ENCODE measurements at places on chromosomes 12 and 14. TPM values are rescaled to one million over a fixed set of nuclear protein-coding genes. Genes with fewer than 3 reads are reported as not detected.
A peak's percentile ranks its signal among the peaks of the same experiment; 100 is the strongest.

Gene SLCO1B1
- total RNA-seq: not detected

Gene PHLDA1
- total RNA-seq: 58.8 TPM

Gene KRT8
- 111 TPM for total RNA-seq

Gene BRMS1L
- total RNA-seq: 9.9 TPM

Gene C12orf42
- not detected for total RNA-seq

Gene KCNC2
- total RNA-seq: not detected

DNA sequence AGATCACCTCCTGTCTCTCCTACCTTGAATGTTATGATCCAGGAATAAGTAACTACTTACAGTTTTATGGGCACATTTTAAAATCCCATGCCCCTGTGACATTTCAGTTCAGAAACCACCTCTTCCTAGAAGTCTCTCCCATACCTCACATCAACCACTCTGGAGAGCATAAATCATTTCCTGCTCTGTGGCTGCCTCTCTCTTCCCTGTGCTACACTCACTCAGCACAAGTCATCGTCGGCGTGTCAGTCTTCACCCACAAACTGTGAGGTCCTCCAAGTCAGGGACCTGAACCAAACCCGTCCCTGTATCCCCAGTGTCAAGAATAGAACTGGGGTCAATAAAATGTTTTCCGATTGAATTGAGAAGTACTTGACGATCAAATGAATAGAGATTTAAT is 863.3 kb downstream of the BCL11B start:
- peak; percentile 16 for DNase-seq

- DNase-seq: peak; percentile 36
Observed at GRCh38 chr14:64060648-64061096, 207.9 kb downstream of the SYNE2 start.

DNA sequence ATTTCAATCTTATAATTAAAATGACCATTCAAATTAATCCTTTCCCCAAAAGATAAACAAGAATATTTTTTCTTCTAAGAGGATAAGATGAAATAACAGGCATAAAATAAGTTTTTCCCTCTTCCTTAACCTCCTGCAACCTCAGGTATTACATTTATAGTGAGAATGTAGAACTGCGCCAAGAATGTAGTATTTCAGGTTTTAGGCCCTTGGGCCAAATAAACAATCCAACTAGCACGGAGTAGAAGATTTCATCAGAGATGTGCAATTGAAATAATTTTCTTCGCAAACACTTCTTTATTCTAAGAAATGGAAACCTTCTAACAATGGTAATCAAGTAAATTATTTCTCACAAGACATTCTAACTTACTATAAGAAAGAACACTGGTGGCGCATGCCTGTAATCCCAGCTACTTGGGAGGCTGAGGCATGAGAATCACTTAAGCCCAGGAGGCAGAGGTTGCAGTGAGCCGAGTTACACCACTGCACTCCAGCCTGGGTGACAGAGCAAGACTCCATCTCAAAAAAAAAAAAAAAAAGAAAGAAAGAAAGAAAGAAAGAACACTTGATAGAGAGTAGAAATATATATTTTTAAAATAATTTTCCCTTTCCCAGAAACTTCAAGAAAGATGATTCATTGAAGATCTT is 100.8 kb downstream of the TAOK3 start:
- DNase-seq: no peak

DNA sequence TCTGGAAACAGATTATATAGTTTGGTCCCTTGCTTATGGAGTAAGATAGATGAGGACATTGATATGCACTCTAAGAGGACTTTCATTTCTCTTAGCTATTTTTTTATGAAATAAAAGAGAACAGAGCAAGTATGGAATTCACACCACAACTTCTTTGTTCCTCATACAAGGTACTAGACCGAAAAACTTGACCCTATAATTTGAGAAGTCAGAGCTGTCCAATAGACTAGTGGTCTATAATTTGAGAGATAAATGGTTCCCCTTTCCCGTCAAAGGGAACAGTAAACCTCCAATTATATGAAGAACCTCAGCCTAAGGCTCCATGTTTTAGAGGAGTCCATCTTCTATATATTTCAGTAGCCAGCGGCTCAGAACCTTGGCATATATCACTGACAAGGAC is 58.5 kb upstream of the HIF1A start:
- no peak for DNase-seq

GRCh38 chr14:60328583-60328982 is 79.6 kb downstream of the PPM1A start:
- no peak for DNase-seq

DNA sequence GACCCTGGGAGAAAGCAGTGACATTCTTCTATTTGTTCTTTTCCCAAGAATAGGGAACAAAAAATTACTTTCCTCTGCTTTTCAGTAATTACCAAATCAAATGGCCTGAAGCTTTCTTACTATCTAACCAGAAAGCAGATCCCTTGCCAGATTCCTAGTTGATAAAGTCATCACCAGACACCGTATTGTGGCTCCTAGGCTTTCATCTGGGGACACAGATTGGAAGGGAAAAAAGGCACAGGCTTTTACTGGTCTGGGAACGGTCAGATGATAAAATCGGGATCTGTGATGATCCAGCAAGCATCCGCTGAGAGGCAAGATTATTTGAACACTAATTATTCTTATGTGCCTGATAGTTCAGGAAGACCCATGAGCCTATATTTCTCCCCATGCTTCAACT is 79.1 kb upstream of the BCL2L14 start:
- DNase-seq: no peak

GRCh38 chr14:95314609-95315008 is 5.1 kb downstream of the CLMN start:
- peak; percentile 74 for DNase-seq

DNA sequence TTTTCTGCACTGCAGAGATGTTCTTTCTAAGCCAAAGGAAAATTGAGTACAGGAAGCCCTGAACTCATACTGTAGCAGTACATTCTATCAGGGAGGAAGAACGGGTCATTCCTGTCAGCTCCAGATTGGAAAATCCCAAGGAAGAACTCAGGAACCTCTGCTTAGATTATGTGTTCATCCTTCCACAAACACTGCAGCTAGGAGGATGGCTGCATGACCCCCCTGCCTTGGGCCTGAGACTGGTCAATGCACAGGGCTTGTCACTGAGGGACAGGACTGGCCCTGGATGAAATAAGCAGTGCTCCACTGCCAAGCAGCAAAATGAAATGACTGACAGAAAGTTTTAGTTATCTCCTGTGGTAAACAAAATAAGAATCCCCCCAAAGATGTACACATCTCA is 1406.8 kb upstream of the TMEM132C start:
- no peak for DNase-seq

GRCh38 chr12:120483621-120484020 is 12.3 kb upstream of the DYNLL1 start:
- DNase-seq: no peak

- DNase-seq: peak; percentile 51
Observed at GRCh38 chr12:14417715-14418114, 52.2 kb downstream of the ATF7IP start.

GRCh38 chr12:130184404-130185090 is 22.3 kb downstream of the FZD10 start:
- no peak for DNase-seq

- no peak for DNase-seq
Observed at GRCh38 chr14:70203686-70204085, 14.9 kb upstream of the SLC8A3 start.

DNA sequence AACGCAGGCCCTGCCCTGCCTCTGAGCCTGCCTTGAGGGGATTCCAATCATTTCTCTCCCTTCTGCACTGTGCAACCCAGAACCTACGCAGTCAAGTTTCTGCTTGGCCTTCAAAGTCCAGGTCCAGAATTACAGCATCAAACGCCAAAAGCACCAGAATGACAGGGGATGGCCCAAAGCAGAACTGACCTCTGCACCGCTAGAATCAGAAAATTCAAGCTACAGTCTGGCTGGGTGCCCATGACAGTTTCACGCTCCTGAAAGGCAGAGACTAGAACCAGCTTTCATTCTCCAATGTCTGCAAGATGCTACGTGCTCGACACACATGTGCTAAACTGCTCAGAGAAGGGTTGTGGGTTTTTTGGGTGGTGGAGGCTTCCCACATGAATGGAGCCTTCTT is 4.1 kb downstream of the CLMN start:
- DNase-seq: no peak

DNA sequence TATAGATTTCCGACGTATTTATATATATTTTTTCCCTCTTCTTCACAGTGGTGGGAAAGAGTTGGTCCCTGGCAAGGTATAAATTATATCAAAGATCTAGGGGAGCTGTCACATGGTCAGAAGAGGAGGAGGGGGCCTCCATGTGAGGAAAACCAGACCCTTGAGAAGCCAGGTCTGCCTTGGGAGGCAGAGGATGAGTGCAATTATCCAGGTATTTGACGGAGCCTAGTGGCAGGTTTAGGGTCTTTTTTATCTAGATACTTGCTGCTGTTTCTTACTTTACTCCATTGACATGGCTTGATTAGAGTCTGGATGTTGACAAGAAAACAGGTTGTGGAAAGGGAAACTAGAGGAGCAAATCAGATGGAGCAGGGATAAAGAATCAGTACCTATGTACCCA is 5.5 kb downstream of the COPZ1 start:
- DNase-seq: no peak

- DNase-seq: no peak
Observed at GRCh38 chr12:131950182-131950913, 606 bp downstream of the EP400 start.

DNA sequence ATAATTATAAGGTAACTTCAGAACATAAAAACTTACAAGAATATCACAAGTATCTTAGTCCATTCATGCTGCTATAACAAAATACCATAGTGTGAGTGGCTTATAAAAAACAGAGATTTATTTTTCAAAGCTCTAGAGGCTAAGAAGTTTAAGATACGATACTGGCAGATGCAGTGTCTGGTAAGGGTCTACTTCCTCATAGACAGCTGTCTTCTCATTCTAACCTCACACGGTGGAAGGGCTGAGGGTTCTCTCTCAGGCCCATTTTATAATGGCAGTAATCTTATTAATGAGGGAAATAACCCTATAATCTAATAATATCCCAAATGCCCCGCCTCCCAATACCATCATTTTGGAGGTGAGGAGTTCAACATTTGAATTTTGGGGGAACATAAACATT is 23.7 kb upstream of the OSBPL8 start:
- DNase-seq: no peak

GRCh38 chr12:85843606-85844310 is 7.5 kb upstream of the RASSF9 start:
- no peak for DNase-seq

DNA sequence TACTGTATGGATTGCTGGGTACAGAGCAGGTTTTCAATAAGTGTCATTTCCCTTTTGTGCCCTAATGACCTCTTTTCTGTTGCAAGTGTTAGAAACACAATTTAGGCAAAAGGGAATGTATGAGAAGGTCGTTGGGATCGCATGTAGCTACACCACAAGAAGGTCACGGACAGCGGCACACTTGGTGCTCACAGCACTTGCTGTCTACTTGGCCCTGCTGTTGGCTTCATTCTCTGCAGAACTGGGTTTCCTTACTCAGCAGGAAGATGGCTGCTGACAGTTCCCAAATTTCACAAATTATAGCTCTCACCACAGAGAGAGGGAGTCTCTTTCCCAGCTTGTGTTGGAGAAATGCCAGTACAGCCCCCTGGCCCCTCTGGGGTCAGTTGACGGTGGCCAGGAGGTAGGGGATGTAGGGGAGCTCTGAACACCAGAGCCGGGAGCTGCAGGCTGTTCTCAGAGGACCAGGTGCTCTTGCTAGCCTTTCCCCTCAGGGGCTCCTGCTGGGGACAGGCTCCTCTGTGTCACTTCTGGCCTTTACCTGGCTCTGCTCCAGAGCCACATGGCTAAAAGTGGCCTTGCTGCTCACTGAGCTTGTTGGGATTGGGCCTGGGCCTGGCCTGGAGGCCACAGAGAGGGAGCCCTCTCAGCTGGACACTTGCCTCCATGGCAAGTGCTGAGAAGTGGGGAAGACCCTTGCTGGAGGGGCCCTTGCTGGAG is 50.9 kb upstream of the BCL7A start:
- DNase-seq: no peak

GRCh38 chr12:61808856-61809255 is 451.3 kb upstream of the USP15 start:
- DNase-seq: no peak

DNA sequence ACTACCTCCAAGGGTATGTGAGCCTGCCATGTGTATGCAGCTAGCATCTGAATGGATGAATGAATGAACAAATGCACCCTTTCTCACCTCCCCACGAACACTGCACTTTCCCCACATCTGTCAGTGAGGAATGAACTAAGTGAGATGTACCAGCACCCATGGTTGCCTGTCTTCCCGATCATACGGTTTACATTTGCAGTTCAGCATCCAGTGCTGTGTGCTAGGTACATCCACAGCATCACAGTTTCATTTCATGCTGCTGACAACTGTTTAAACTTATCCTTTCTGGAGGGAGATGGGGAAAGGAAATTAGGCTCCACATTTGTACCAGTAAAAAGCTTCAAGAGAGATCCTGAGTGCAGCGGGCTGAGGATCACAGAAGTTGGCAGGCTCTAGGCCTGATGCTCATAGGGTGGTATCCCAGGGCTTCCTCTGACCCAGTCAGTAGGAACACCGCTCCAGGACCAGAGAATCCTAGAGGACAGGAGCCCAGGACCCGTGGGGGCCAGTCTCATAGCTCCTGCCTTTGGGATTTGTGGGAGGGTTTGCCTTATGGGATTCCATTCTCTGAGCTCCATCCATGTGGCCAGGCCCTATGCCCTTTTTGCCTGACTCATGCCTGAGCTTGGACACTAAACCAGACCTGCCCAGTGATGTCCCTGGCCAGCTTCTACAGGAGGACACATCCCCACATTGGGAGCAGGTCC is 294.5 kb downstream of the CACNA1C start:
- DNase-seq: no peak

- peak; percentile 77 for DNase-seq
Observed at GRCh38 chr12:1533602-1534304, 60.6 kb downstream of the FBXL14 start.

DNA sequence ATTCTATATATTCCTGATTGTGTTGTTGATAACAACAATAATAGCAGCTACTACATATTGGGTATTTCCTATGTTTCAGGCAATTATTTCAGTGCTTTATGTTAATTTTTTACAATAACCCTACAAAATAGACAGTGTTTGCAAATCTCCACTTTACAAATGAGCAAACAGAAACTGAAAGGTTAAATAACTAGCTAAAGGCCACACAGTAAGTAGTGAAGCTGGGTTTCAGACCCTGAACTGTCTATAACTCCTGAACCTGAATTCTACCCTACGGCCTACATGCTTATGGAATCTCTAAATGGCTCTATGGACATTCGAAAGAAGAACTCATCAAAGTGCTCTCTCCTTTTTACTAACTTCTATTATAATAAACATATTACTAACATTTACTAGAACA is 19.7 kb upstream of the NUDT4 start:
- DNase-seq: no peak

GRCh38 chr12:68786929-68787328 is 21.0 kb upstream of the MDM2 start:
- no peak for DNase-seq

- DNase-seq: no peak
Observed at GRCh38 chr12:81722004-81722403, 37.1 kb downstream of the PPFIA2 start.
